ENCODE measurements at places on chromosomes 11 and 22. TPM values are rescaled to one million over a fixed set of nuclear protein-coding genes. Genes with fewer than 3 reads are reported as not detected.

The SMTNL1 gene
- total RNA-seq: not detected

The TBX10 gene
- total RNA-seq: not detected

The MADD gene
- total RNA-seq: 33.6 TPM

DNA sequence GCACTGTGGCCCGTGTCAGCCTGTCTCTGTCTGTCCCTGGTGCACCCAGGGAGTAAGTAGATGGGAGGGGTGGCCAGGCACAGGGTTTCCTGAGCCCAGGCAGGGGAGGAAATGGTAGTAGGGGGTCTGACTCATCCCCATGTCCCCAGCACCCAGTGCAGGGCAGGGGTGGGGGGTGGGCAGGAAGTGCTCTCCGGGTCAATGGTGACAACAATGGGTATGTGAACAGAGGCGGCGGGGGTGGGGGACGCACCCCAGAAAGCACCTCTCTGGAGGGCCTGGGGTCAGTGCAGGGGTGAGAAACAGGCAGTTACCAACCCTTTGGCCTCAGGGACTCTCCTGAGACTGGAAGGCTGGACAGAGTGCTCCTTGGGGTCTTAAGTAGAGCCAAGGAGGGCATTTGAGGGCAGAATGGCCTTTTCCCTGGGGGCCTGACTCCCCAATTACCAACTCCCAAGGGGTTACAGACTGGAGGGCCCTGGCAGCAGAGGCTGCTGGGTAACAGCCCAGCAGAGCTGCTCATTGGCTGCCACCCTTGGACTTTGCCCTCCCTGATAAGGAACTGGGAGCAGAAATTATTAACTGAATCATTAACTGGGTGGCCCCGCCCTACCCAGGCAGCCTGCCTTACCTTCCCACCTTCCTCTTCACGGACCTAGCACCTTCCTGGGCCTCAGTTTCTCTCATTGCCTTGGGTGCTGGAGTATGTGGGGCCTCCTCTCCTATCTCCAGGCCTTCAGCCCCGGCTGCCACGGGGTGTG is 4.2 kb downstream of the MYRF start:
- DNase-seq: peak; percentile 39

DNA sequence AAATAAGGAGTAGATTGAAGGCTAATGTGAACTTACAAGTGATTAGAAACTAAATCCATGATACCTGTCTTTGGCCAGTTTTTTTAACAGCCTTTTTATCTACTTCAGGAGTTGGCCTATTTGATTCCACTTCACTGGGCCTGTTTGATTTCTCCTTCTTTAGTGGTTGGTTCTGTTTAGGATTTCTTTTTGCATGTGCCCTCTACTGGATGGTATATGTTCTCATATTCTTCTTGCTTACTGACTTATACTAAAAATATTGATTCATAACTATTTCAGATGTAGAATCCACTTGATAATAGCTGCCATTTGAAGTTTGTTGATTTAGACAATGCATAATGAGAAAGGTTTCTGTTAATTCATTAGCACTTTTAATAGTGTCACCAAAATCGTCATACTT is 53.9 kb downstream of the USP47 start:
- DNase-seq: no peak

DNA sequence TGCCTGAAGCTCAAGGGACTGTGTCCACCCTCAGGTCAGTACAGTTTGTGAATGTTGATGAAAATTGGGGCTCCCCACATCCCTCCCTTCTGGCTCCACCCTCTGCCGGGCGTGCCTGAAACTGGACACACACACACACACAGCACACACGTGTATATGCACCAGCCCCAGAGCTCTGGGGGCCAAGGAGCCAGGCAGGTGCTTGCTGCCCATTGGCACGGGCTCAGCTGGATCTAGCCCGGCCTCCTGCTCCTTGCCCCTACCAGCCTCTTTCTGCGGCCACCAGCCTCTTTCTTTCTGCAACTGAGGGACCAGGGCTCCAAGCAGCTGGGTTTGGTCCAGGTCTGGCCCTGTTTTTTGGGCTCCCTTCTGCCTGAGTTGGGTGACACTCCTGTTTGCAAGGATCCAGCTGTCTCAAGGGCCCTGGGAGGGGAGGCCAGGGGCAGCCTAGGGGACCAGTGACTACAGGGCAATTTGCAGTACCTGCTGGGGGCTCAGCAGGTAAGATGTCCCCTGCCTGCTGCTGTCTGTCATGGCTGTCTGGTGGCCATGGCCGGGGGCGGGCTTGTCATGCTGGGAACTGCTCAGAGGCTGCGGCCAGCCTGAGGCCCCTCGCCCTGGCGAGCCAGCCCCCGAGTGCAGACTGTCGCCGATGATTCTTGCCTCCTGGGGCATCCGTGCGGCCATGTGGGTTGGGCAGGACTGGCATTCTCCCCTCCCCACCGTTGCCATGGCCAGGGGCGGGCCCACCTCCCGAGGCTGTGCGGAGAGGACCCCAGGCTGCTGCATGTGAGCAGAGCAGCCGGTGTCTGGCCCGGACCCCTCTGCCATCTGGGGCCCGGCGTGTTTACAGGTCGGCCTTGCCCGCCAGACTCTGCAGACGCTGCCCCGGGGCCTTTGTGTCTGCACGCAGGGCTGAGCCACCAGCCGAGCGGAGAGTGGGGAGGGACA is 51.5 kb upstream of the PPARA start:
- DNase-seq: no peak
